ENCODE measurements at places on chromosomes 7 and 10. TPM values are rescaled to one million over a fixed set of nuclear protein-coding genes. Genes with fewer than 3 reads are reported as not detected.
A peak's percentile ranks its signal among the peaks of the same experiment; 100 is the strongest.

- H3K27ac ChIP-seq = no peak overlapping the region
- H3K36me3 ChIP-seq = no peaks in the 10 kb centered on the region
- no peak overlapping the region for H3K4me3 ChIP-seq
- H3K4me1 ChIP-seq = no peaks in the 10 kb centered on the region
These were observed 5.4 kb upstream of the ADCYAP1R1 start for GRCh38 chr7:31046723-31047122.

- no peaks in the 10 kb centered on the region for H3K4me1 ChIP-seq
- no peak overlapping the region for H3K4me3 ChIP-seq
- no peak overlapping the region for H3K27ac ChIP-seq
- no peaks in the 10 kb centered on the region for H3K27me3 ChIP-seq
These were observed 574.9 kb downstream of the GLRX3 start for GRCh38 chr10:130711072-130711471.

DNA sequence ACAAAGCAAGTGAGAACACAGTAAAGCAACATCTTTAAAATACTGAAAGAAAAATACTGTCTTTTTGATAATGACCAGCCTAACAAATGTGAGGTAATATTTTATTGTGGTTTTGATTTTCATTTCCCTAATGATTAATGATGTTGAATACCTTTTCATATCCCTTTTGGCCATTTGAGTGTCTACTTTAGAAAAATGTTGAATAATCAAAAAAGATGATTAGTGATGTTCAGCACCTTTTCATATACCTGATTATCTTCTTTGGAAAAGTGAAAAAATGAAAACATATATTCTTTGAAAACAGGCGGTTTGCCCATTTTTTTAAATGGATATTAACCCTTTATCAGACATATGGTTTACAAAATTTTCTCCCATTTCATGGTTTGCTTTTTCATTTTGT lies 32.2 kb upstream of the EPHB6 start:
- no peak overlapping the region for H3K27ac ChIP-seq
- H3K4me1 ChIP-seq = no peaks in the 10 kb centered on the region
- H3K27me3 ChIP-seq = peaks cover 5% of the 10 kb centered on the region
- DNase-seq = no peak
- H3K4me3 ChIP-seq = no peak overlapping the region
- H3K36me3 ChIP-seq = no peaks in the 10 kb centered on the region

GRCh38 chr7:31883761-31884164 lies 186.4 kb downstream of the PDE1C start:
- DNase-seq = no peak
- H3K27me3 ChIP-seq = no peaks in the 10 kb centered on the region
- no peak overlapping the region for H3K4me3 ChIP-seq
- H3K36me3 ChIP-seq = no peaks in the 10 kb centered on the region
- H3K4me1 ChIP-seq = no peaks in the 10 kb centered on the region

GRCh38 chr10:72275351-72276012 lies 1.8 kb downstream of the DDIT4 start:
- peaks cover 11% of the 10 kb centered on the region for H3K36me3 ChIP-seq
- H3K4me1 ChIP-seq = peaks cover 43% of the 10 kb centered on the region
- no peaks in the 10 kb centered on the region for H3K27me3 ChIP-seq

WASHC2A gene
- total RNA-seq = 74.8 TPM

GRCh38 chr7:157132796-157133195 lies 5.9 kb upstream of the UBE3C start:
- no peaks in the 10 kb centered on the region for H3K36me3 ChIP-seq
- H3K4me1 ChIP-seq = no peaks in the 10 kb centered on the region
- DNase-seq = no peak
- H3K27me3 ChIP-seq = peaks cover 27% of the 10 kb centered on the region
- H3K4me3 ChIP-seq = no peak overlapping the region

DNA sequence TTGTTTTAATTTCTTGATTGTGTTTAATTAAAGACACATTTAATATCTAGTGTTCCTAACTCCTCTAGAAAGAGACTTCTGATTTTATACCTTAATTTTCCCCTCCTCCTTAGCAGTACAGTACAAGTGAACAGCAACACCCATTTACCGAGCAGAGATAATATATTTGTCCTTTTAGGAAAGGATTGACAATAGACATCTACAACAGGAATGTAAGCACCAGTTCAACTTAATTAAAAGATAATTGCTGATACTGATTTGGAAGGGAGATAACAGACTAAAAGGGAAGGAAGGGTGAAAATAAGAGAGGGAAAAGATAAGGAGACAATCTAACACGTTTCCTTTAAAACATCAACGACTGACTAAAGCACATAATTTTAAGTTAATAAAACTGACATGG lies 119.3 kb downstream of the SRPK2 start:
- no peaks in the 10 kb centered on the region for H3K36me3 ChIP-seq
- DNase-seq = no peak
- H3K4me1 ChIP-seq = peaks cover 38% of the 10 kb centered on the region
- H3K4me3 ChIP-seq = peak overlapping the region; percentile 23
- H3K27me3 ChIP-seq = no peaks in the 10 kb centered on the region

GRCh38 chr7:135817583-135817982 lies 69.0 kb upstream of the FAM180A start:
- no peaks in the 10 kb centered on the region for H3K36me3 ChIP-seq
- H3K27ac ChIP-seq = no peak overlapping the region
- H3K4me3 ChIP-seq = no peak overlapping the region
- H3K27me3 ChIP-seq = no peaks in the 10 kb centered on the region
- DNase-seq = no peak

DNA sequence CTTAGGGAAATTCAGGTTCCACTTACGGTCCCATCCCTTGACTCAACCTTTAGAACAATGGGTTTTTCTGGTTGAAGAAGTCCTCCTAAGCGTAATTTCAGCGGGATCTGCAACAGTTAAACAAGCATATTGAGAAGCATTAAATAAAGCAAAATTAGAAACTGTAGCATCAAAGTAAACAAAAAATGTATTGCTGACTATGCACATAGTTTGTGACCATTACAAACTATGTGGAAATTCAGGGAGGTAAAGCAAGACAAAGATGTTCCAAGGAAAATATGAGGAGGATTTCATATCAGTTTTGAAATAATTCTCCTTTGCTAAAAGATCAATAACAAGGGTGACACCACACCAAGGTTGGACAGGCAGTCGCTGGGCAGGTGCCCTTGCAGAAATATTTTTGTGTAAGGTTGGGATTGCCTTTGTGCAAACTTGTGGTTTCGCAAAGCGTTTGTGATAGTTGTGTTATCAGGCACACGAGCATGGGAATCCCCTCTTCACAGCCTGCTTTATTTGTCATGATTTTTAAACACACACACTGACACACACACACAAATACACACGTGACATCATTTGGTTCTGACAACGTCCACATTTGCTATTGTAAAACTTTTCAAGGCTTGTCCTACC lies 5.4 kb upstream of the CYP3A5 start:
- no peaks in the 10 kb centered on the region for H3K36me3 ChIP-seq
- H3K4me1 ChIP-seq = no peaks in the 10 kb centered on the region
- no peak overlapping the region for H3K4me3 ChIP-seq
- no peak overlapping the region for H3K27ac ChIP-seq

DNA sequence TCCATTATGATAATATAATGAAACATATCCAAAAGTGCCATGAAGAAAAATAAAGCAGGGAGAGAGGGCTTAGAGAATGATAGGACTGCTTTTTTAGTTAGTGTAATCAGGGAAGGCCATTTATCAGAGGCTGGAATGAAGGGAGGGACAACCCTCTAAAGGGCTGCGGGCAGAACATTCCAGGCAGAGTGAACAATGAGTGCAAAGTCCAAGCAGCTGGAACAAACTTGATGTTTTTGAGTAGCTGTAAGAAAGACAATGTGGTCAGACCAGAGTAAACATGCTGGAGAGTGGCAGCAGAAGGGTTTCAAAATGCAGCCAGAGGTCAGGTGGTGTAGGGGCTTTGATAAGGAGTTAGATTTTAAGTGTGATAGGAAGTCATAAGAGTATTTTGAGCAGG lies 65.6 kb upstream of the CCDC6 start:
- peak; percentile 59 for DNase-seq
- H3K27ac ChIP-seq = peak overlapping the region; percentile 20
- no peak overlapping the region for H3K4me3 ChIP-seq
- no peaks in the 10 kb centered on the region for H3K27me3 ChIP-seq
- H3K4me1 ChIP-seq = peaks cover 14% of the 10 kb centered on the region

GRCh38 chr7:137469191-137469811 lies 125.8 kb upstream of the PTN start:
- no peaks in the 10 kb centered on the region for H3K27me3 ChIP-seq
- peaks cover 7% of the 10 kb centered on the region for H3K4me1 ChIP-seq
- no peak overlapping the region for H3K27ac ChIP-seq

C10orf62 gene
- not detected for total RNA-seq

- peaks cover 16% of the 10 kb centered on the region for H3K4me1 ChIP-seq
- no peaks in the 10 kb centered on the region for H3K36me3 ChIP-seq
- H3K4me3 ChIP-seq = no peak overlapping the region
- DNase-seq = no peak
- H3K27me3 ChIP-seq = no peaks in the 10 kb centered on the region
- no peak overlapping the region for H3K27ac ChIP-seq
These were observed 369.7 kb upstream of the NPVF start for GRCh38 chr7:25597946-25598345.

DNA sequence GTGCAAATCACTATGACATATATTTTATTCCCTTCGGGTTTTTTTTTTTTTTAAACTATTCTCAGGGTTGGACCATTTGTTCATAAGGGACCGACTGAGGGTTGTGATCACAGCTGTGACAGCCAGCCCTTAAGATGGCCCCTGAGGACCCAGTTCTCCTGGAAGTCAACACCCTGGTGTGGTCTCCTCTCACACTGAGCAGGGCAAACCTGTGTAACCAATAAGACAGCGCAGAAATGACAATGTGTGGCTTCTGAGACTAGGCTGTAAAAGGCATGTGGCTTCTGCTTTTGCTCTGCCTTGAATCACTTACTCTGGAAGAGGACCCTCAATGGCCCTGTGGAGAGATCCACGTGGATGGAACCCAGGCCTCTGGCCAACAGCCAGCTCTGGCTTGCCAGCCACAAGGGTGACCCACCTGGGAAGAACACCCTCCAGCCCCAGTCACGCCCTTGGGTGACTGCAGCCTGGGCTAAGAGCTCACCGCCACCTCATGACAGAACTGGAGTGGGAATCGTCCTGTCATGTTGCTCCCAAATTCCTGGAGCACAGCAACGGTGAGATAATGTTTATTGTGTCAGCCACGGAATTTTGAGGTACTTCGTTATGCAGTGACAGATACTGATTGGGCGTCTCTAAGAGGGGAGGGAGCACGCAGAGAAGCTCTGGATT lies 127.1 kb downstream of the CLEC2L start:
- no peak overlapping the region for H3K27ac ChIP-seq
- H3K36me3 ChIP-seq = no peaks in the 10 kb centered on the region
- no peak for DNase-seq
- H3K27me3 ChIP-seq = no peaks in the 10 kb centered on the region
- peaks cover 9% of the 10 kb centered on the region for H3K4me1 ChIP-seq

GRCh38 chr7:78607099-78607498 lies 808.5 kb downstream of the PHTF2 start:
- no peak for DNase-seq
- H3K36me3 ChIP-seq = no peaks in the 10 kb centered on the region
- no peak overlapping the region for H3K4me3 ChIP-seq
- no peak overlapping the region for H3K27ac ChIP-seq
- no peaks in the 10 kb centered on the region for H3K27me3 ChIP-seq
- H3K4me1 ChIP-seq = no peaks in the 10 kb centered on the region

DNA sequence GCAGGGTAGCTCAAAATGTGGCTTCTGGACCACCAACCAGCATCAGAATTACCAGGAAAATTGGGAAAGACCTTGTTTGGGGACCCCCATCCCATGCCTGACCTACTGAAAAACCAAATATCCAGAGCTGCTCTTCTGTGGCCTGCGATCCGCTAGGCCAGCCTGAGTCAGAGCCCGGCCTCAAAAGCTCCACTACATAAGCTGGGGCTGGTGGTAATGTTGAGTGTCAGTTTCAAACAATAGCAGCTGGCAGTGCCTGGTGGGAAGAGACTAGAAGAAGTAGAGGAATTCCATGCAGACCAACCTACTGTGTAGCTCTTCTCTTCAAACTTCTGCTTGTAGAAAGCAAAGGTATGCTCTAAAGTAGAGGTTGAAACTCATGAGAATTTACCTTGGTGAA lies 52.0 kb downstream of the KLRG2 start:
- H3K36me3 ChIP-seq = no peaks in the 10 kb centered on the region
- H3K27me3 ChIP-seq = no peaks in the 10 kb centered on the region
- no peak overlapping the region for H3K27ac ChIP-seq
- DNase-seq = no peak

GRCh38 chr7:158421361-158421760 lies 166.3 kb downstream of the PTPRN2 start:
- DNase-seq = no peak
- no peak overlapping the region for H3K4me3 ChIP-seq
- H3K4me1 ChIP-seq = no peaks in the 10 kb centered on the region
- H3K27me3 ChIP-seq = no peaks in the 10 kb centered on the region
- H3K27ac ChIP-seq = no peak overlapping the region
- no peaks in the 10 kb centered on the region for H3K36me3 ChIP-seq

DNA sequence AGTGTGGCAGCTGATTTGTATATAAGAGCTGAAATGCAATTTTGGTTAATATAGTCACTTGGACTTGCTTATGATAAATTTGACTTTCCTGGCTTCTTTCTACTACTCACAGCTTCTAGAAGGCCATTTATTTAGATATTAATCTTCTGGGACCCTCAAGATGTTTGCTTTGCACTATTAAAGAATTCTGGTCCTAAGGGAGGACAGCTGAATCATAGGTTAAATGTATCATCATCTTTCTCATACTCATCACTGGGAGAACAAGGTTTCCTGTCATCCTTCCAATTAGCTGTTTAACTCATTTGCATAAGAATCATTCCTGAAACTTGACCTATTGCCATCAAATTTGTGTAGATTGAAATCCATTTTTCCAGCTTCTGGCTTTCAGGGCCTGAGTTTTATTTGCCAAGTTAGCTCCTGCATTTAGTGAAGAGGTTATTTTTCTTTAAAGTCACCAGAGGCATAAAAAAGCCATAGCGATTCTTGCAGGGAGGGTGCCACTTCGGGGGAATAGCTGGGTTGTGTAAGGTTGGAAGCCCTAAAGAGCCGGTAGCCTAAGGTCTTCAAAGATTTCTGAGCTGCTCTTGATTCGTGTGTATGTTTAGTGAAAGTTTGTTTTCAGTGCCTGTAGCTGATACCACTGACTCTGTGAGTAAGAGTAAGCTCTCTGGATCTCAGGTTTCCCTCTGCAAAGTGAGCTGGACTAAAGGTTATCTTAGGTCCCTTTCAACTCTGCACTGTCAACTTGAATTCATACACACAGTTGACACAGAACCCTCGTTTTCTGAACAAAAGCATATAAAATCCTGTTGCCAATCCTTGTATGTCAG lies 4.3 kb downstream of the MAP3K8 start:
- H3K4me1 ChIP-seq = peaks cover 35% of the 10 kb centered on the region
- H3K27ac ChIP-seq = peak overlapping the region; percentile 99
- H3K36me3 ChIP-seq = peaks cover 4% of the 10 kb centered on the region
- no peaks in the 10 kb centered on the region for H3K27me3 ChIP-seq
- no peak overlapping the region for H3K4me3 ChIP-seq

NKX2-3 gene
- total RNA-seq = 10.1 TPM

GRCh38 chr10:123093489-123093888 lies 42.3 kb upstream of the HMX3 start:
- no peak overlapping the region for H3K4me3 ChIP-seq
- no peaks in the 10 kb centered on the region for H3K36me3 ChIP-seq
- no peaks in the 10 kb centered on the region for H3K27me3 ChIP-seq
- no peak for DNase-seq
- H3K27ac ChIP-seq = no peak overlapping the region
- no peaks in the 10 kb centered on the region for H3K4me1 ChIP-seq

Measured in transverse colon (tissue), 4 donors.